Activated T-cell treated with anti-CD3 and anti-CD28 coated beads, Interleukin-2, amount 50 U/mL, for 4 hours (primary cell): ENCODE measurements at places on chromosomes 4 and X. TPM values are rescaled to one million over a fixed set of nuclear protein-coding genes. Genes with fewer than 3 reads are reported as not detected.

DDX53 gene
- total RNA-seq, result not detected

DNA sequence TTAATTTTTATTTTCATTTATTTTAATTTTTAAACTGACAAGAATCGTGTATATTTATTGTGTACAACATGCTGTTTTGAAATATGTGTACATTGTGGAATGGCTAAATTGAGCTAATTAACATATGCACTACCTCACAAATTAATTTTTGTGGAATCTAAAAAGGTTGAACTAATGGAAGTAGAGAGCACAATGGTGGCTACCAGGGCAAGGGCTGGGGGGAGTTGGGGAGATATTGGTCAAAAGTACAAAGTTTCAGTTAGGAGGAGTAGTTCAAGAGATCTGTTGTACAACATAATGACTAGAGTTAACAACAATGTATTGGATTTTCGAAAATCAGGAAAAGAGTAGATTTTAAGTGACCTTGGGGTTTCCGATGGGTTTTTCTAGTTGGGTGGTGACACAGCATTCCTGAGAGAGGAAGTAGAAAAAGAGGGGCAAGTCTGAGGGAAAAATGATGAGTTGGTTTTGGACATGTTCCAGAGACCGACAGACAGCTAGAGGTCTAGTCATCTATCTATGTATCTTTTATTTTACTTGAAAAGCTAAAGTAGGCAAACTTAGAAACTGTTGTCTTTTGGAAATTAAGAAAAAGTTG is 23.2 kb downstream of the APOO start:
- no peak for DNase-seq

- no peak for DNase-seq
Observed at GRCh38 chrX:13131396-13132137, 87.1 kb upstream of the FAM9C start.

DNA sequence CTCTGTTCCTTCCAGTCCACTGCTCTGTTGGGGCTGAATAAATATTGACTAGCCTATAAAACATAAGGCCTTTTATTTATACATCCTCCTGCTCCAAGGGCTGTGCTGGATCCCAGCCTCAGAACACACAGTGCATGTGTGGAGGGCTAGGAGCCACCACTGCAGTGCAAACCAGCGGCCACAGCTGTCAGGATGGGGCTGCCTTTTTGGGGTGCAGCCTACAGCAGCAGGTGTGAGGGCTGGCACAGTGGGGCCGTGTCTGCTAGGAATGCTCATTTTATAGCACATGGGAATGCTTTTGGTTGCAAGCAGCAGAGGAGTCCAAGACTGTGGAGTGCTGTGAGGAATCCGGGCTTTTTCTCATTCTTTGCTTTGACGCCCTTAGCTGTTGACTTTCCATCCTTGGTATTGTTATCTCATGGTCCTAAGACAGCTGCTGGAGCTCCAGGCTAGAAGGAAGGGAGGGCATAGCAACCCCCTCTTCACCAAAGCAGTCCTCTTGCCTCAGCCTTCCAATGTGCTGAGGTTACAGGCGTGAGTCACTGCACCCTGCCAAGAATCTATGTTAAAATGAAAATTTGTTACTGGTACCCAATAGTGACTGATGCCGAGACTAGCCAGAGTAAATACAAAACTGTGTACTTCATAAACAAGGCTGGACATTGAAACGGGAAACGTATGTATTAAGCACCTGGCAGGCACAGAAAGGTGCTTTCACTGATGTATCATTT is 334.3 kb upstream of the GATB start:
- no peak for DNase-seq

DNA sequence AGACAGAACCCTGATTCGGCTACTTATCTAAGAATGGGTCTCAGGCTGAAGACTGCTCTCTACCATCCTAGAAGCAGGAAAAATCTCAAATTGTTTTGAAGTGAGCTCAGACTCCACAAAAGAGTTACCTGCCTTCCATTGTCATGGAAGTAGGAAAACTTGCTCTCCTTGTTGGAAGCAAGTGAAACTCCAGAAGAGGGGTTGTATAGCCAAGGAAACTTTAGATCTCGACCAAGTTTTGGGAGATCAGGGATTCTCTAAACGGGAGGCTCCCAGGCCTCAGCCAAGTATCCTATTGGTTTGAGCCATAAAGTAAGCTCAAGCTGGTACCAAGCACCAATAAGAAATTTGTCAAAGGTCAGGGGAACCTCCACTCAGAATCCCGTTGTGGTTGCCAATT is 9.2 kb upstream of the FHDC1 start:
- no peak for DNase-seq

DNA sequence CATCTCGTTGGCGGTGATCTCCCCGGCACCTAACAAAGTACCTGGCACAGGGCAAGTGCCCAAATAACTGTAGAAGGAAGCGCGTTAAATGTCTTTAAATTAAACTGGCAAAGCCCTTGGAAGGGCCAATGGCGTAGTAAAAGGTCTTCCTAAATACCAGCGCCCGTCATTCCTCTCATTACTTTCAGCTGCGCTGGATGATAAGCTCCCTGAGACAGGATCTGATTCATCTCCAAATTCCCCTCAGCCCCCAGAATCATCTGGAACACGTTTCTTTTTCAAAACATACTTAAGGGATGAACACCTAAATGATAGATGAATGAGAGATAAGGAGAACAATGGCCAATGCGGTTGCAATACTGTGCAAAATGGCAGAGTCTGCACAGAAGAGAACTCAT is 95.1 kb downstream of the AFAP1 start:
- DNase-seq, result no peak

SHROOM2 gene
- total RNA-seq, result not detected

DNA sequence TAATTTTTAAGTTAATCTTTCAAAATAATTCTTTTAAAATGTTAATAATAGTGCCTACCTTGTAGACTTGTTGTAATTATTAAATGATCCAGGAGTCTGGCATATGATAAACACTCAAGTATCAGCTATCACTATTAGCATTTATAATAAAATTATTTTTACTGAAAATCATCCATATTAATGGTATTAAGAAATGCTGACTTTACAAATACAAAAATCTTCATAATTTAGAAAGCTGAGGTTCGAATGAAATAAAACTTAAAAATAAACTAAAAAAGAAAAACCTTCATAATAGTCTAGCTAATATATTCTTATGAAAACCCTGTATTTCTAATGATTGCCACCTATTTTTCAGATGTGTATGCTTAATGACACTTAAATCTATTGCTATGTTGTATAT is 5.2 kb downstream of the MGARP start:
- DNase-seq, result no peak

DNA sequence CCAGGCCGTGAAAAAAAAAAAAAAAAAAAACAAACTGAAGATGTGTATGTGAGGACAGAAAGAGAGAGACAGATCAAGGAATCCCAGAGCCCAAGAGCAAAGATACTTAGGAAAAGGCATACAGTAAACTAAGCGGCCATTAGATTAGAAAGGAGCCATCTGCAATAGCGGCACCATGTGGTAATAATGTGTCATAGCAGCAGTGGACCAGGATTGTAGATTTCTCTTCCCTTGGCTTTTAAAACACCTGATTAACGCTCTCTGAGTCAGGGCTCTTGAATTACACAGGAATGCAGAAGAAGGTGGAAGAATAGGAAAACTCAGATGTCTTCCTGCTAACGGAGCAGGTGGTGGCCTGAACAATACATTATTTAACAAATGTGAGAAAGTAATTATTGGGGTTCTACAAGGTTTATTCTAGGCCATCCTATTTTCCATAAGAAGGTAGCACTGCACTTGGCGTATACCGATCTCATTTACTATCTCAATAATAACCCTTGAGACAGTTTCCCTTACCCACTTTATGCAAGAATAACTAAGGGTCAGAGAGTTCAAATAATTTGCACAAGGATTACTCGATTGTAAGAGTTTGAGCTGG is 182.7 kb downstream of the KCNIP4 start:
- DNase-seq, result no peak

DNA sequence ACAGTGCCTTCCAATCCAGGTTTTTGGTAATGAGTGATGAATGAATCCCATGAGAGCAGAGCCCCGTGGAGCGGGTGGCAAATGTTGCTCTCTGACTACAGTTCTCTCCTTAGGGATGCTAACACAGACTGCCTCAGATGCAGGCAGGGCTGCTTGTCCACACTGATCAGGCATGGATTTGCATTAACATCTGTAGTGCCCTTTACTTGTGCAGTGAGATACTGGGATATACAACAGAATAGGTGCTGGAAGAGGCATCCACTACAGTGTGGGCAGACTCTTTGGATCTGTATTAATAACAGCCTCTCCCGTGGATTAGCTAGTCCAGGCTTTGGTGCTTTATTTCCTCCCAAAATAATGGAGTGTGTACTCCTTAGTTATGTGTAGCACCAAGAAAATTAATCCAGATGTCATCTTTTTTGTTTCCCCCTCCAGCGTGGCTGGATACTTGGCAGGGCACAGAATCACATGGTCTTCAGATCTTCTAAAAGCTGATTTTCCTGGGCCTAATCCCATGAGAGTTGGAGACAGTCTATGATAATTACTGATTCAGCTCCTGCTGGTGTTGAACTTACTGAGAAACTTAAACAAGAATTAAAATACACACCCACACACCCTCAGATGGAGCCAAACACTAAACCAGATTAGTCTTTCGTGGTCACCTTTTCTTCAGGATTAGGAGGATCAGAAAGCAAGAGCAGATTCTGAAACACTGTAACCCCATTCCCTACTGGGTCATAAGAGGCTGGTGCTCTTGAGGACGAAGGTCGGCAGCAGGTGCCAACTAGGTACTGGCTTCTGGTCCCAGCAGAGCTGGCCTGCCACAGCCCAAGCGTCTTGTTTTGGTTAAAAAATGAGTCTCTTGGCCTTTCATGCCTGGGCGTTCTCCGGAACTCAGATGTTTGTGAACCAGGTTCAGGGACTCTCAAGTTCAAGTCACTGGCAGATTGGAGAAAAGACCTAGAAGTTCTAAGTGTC is 23.1 kb upstream of the NAP1L5 start:
- DNase-seq, result no peak

GPR34 gene
- total RNA-seq, result 0.38 TPM

- no peak for DNase-seq
Observed at GRCh38 chr4:85446141-85446861, 28.6 kb upstream of the ARHGAP24 start.

- DNase-seq, result no peak
Observed at GRCh38 chrX:80511969-80512760, 91.9 kb downstream of the TENT5D start.

DNA sequence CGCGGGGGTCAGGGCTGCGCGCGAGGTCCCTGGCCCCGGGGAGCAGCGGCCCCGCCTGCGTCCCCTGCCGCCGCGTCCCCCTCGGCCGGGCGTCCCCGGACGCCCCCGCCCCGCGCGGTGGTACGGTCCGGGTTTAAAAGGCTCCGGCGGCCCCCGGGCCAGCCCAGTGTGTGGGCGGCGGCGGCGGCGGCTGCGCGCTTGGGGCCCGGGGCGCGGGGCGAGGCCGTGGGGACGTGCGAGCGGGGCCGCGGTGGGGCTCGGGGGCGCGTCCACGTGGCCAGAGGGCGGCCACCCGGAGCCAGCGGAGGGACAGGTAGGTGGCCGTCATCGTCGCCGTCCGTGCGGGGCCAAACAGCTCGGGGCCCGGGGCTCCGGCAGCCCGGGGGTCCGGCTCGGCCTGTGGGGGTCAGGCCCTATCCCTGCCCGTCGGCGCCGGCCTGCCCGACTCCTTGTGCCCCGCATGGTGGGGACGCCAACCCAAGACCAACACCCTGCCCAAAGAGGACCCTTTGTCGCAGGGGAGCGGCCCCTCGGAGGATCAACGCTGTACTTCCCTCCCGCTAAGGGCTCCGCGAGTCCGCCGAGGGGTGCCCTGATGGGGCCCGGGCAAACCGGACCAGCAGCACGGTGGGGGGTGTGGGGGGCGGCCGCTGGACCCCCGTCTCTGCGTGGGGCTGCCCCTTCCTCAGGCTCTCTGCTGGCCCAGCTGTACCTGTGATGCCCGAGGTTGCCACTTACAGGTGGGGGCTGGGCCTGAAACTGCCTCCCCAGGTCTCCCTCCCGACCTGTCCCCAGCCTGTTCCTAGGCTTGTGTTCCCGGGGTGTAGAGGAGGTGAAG is at the start of gene PLXNA3:
PLXNA3 (plus strand) TSS at position 166 of the 838 bp plus-strand sequence. CDS start 1,903 bp downstream, outside the sequence.
- peak; percentile 61 for DNase-seq

TLR6 gene
- 0.73 TPM for total RNA-seq

- no peak for DNase-seq
Observed at GRCh38 chrX:23003116-23003515, 3.4 kb downstream of the DDX53 start.

TRIM75 gene
- total RNA-seq, result not detected

- no peak for DNase-seq
Observed at GRCh38 chr4:2132438-2132837, 73.3 kb downstream of the NAT8L start.

GRCh38 chr4:6889736-6890324 is 19.8 kb upstream of the TBC1D14 start:
- no peak for DNase-seq

DNA sequence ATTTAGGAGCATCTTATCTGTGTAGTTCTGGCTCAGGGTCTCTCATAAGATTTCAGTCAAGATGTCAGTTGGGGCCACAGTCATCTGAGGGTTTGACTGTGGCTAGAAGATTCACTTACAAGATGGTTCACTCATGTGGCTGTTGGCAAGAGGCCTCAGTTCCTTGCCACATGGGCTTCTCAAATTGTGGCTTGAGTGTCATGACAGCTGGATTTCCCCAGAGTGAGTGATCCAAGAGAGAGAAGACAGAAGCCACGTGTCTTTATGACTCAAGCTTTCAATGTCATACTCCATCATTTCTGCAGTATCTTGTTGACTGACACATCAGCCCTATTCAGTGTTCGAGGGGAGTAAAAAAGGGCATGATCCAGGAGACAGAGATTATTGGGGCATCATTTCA is 131.3 kb upstream of the AP1S2 start:
- no peak for DNase-seq

- no peak for DNase-seq
Observed at GRCh38 chr4:55440786-55441185, 45.0 kb downstream of the TMEM165 start.

DNA sequence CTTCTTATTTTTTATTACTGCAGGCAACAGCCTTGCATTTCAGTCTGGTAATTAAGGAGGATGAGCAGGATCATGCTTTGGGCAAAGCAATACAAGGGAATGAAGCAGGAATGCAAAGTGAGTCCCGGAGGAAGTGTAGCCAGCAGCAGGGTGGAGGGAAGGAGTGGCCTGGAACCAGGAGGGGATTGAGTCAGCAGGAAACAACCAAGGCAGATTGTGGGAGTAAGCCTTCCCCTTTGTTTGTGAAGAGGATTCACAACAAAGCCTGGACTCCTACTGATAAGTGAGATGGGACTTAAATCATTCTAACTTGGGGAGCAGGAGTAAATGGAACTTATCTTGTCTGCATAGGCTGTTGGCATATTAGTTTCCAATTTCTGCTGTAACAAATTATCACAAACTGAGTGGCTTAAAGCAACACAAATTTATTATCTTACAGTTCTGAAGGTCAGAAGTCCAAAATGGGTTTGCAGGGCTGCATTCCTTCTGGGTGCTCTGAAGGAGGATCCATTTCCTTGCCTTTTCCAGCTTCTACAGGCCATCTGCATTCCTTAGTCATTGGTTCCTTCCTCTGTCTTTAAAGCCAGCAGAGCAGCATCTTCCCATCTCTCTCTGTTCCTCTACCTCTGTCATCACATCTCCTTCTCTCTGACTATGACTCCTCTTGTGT is 93.2 kb upstream of the AP1S2 start:
- DNase-seq, result no peak

- DNase-seq, result no peak
Observed at GRCh38 chr4:139817657-139818452, 152.2 kb downstream of the MGST2 start.

TMPRSS11D gene
- total RNA-seq, result not detected

CSAG1 gene
- not detected for total RNA-seq
